T-helper 17 cell (primary cell): ENCODE measurements at places on chromosomes 3 and 15. TPM values are rescaled to one million over a fixed set of nuclear protein-coding genes. Genes with fewer than 3 reads are reported as not detected.

The CHL1 gene
- 0.97 TPM for total RNA-seq

The DLL4 gene
- not detected for total RNA-seq

The STARD5 gene
- total RNA-seq, result 4.3 TPM

The KLHDC8B gene
- 8.7 TPM for total RNA-seq

DNA sequence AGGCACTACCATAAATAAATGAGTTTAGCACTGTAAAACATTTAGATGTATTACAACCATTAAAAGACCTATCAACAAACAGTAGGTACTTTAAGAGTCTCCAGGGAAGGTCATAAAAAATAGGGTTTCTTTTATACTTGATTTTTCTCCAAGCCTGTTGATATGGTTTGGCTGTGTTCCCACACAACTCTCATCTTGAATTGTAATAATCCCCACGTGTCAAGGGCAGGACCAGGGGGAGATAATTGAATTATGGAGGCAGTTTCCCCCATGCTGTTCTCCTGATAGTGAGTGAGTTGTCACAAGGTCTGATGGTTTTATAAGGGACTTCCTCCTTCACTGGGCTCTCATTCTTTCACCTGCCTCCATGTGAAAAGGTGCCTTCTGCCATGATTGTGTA lies 468.9 kb upstream of the UBE2E2 start:
- no peaks in the 10 kb centered on the region for H3K4me1 ChIP-seq
- DNase-seq, result no peak
- no peak overlapping the region for H3K27ac ChIP-seq
- H3K27me3 ChIP-seq, result no peaks in the 10 kb centered on the region

- DNase-seq, result no peak
- no peak overlapping the region for H3K27ac ChIP-seq
- no peaks in the 10 kb centered on the region for H3K27me3 ChIP-seq
- peaks cover 3% of the 10 kb centered on the region for H3K36me3 ChIP-seq
- peaks cover 3% of the 10 kb centered on the region for H3K4me1 ChIP-seq
Observed at GRCh38 chr3:132555306-132556035, 41.6 kb upstream of the ACKR4 start.

GRCh38 chr3:8987645-8988383 lies 24.5 kb upstream of the RAD18 start:
- peak overlapping the region; percentile 3 for H3K27ac ChIP-seq
- H3K36me3 ChIP-seq, result no peaks in the 10 kb centered on the region
- H3K27me3 ChIP-seq, result peaks cover 5% of the 10 kb centered on the region
- peak overlapping the region; percentile 43 for H3K4me3 ChIP-seq
- H3K4me1 ChIP-seq, result peaks cover 2% of the 10 kb centered on the region

DNA sequence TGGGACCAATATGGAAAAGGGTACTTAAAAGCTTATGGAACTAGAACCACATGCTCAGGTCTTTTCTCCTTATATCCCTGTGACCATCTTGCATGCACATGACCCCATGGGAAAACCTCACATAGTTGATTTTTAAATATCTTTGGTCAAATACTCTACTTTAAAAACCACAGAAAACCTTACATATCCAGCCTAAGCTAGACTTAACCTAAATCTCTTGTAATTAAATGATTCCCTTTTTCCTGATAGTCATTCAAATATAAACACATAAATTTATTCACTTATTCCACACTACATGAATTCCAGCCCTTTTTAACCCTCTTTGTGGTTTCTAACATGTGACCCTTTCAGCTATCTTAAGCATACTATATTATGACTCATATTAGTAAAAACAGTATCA lies 46.8 kb downstream of the DNAJC13 start:
- H3K4me3 ChIP-seq, result no peak overlapping the region
- no peaks in the 10 kb centered on the region for H3K4me1 ChIP-seq
- no peak for DNase-seq
- no peaks in the 10 kb centered on the region for H3K36me3 ChIP-seq
- no peak overlapping the region for H3K27ac ChIP-seq
- H3K27me3 ChIP-seq, result no peaks in the 10 kb centered on the region
